Uterus (tissue), 4 donors: ENCODE measurements at places on chromosomes 11 and 22. TPM values are rescaled to one million over a fixed set of nuclear protein-coding genes. Genes with fewer than 3 reads are reported as not detected.

OR52L1 gene
- total RNA-seq = not detected

FAM89B gene
- 28.8 TPM for total RNA-seq

GRCh38 chr22:41560095-41560471 lies 727 bp upstream of the CSDC2 start:
- peaks cover 5% of the 10 kb centered on the region for H3K4me1 ChIP-seq
- H3K36me3 ChIP-seq = no peaks in the 10 kb centered on the region
- no peak for DNase-seq
- H3K27me3 ChIP-seq = no peaks in the 10 kb centered on the region

GRCh38 chr11:35013514-35014233 lies 97.3 kb downstream of the PDHX start:
- H3K27me3 ChIP-seq = no peaks in the 10 kb centered on the region
- peak overlapping the region; percentile 46 for H3K27ac ChIP-seq
- no peaks in the 10 kb centered on the region for H3K4me1 ChIP-seq
- no peaks in the 10 kb centered on the region for H3K36me3 ChIP-seq

MFRP gene
- not detected for total RNA-seq

TRIM6 gene
- total RNA-seq = 11.5 TPM

DNA sequence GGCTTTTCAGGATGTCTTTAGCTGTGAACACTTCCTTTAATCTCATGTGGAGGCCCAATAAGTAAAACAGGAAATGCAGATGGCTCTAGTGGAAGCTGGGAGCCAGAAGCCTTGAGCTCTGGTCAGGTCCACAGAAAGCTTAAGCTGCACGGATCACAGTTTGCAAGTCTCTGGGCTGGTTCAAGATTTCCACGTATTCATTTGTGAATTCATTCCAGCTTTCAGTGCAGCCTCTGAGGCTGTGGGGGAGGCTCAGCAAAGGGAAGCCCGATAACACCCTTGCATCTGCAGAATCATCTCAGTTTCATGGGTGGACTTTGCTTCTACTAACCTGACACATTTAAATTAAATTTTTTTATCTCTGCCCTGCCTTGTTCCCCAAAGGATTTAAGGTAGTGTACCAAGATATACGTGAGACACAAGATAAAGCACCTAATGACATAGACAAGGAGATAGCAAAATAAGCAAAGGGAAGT lies 65.6 kb downstream of the ISX start:
- DNase-seq = no peak
- no peak overlapping the region for H3K4me3 ChIP-seq
- H3K27ac ChIP-seq = no peak overlapping the region
- no peaks in the 10 kb centered on the region for H3K36me3 ChIP-seq
- H3K27me3 ChIP-seq = no peaks in the 10 kb centered on the region
- H3K4me1 ChIP-seq = no peaks in the 10 kb centered on the region

- H3K4me1 ChIP-seq = no peaks in the 10 kb centered on the region
- no peak overlapping the region for H3K4me3 ChIP-seq
- no peaks in the 10 kb centered on the region for H3K36me3 ChIP-seq
- H3K27me3 ChIP-seq = no peaks in the 10 kb centered on the region
- DNase-seq = no peak
- no peak overlapping the region for H3K27ac ChIP-seq
These were observed 449.3 kb downstream of the OPCML start for GRCh38 chr11:133082841-133083488.

GRCh38 chr11:57614234-57614772 lies 16.8 kb downstream of the SERPING1 start:
- H3K27ac ChIP-seq = no peak overlapping the region
- H3K4me1 ChIP-seq = no peaks in the 10 kb centered on the region
- no peak overlapping the region for H3K4me3 ChIP-seq
- no peaks in the 10 kb centered on the region for H3K36me3 ChIP-seq

GRCh38 chr11:59754859-59755700 lies at the start of gene STX3:
TSS of gene STX3 (plus strand) at chr11:59755376. CDS start at chr11:59755606, 230 bp downstream.
- peak within 1 kb of the TSS; percentile 56 for H3K4me3 ChIP-seq
- H3K27ac ChIP-seq = peak within 1 kb of the TSS; percentile 97
- H3K4me1 ChIP-seq = no peaks in the 10 kb centered on the region
- no peaks in the 10 kb centered on the region for H3K27me3 ChIP-seq
- no peaks in the 10 kb centered on the region for H3K36me3 ChIP-seq

DNA sequence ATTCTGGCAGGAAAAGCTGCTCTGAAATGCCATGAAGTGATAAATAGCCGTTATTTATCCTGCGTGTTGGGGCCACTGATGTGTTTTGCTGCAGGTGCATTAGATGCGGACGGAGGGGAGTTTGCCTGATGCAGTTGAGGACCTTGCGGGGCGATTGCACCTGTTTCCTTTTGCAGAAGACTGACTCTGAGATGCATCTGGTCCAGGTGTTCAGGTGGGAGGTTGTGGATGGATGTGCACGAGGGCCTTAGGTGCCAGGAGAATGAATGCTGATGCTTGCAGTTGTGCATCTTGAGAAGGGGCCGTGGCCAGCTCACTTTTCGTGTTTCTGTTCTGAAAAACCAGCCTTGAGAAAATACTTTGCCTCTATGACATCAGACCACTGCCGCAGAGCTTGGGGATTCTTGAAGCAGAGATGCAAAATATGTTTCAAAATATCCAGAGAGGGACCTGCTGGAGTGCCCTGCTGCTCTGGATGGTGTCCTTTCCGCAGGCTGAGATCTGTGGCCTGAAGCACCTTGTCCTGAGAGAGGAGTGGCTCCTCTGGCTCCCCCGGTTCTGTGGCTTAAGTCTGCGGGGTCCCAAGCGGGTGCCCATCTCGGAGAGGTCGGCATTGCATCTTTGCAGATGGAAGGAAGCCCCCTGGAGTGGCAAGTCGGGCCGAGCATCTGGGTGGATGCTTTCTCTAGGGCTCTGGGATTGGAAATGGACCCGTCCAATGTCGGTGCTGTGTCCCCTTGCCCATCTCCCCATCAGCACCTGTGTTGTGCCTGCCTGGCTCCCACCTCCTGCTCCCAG lies 1031.1 kb downstream of the TBC1D22A start:
- H3K27me3 ChIP-seq = no peaks in the 10 kb centered on the region
- no peak overlapping the region for H3K27ac ChIP-seq
- no peaks in the 10 kb centered on the region for H3K36me3 ChIP-seq
- no peaks in the 10 kb centered on the region for H3K4me1 ChIP-seq
- DNase-seq = no peak
- no peak overlapping the region for H3K4me3 ChIP-seq

DNA sequence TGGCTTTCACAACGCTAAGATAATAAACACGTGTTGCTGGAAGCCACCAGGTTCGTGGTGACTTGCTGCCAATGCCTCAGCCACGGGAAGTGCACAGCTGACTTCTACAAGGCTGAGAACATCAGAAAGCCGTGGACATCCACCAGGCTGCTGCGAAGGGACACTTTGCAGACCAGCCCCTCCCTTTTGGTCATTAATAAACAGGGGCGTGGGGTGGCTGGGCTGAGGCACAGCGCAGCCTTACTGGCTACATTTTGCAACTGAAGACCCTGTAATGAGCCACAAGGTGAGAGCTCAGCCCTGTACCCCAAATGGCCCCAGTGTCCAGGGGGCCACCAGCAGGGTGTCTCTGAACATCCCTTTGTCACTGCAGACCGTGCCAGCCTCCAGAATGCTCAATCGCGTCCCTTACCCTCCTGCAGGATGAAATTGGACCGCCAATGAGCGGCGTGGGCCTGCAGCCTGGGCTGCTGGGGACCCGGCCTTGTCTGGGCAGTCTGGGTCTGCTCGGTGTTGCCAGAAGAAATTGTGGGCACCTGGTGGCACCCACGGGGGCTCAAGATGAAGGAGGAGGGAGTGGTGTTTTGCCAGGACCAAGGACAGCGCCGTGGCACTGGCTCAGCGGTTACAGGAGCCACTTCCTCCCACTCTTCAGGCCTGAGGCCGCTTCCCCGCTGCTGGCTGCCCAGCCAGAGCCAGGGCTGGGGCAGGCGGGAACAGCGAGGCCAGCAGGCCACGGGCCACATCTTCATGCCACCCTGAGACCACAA lies 181.9 kb downstream of the CTTN start:
- no peaks in the 10 kb centered on the region for H3K4me1 ChIP-seq
- no peaks in the 10 kb centered on the region for H3K27me3 ChIP-seq
- DNase-seq = no peak
- no peaks in the 10 kb centered on the region for H3K36me3 ChIP-seq
- H3K27ac ChIP-seq = no peak overlapping the region
- H3K4me3 ChIP-seq = no peak overlapping the region

DNA sequence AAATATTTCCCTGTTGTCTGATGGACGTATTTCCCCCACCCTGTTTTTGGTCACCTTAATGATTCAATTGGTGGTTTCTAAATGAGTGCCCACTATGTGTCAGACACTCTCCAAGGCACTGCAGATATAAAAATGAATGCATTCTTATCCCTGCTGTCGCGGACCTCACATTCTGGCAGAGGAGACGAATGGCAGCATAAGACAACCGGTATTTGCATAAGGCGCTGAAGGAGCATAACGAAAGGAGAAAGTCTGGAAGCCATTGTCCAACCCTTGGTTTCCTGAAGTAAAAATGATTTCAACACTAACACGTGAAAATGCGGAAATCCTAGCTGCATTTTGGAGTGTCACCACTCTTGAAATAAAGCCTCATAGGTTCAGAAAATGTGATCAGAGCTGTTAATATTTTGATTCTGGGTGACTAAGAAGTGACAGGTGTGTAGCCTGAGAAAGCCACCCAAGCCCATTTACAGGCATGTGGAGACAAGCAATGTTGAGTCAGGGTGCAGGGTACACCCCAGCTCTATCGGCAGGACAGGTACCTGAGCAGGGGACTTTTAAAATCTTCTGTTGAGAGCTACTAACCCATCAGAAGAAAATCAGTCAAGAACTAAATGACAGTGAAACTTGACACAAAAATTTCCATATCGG lies 10.1 kb upstream of the GAB2 start:
- H3K4me1 ChIP-seq = no peaks in the 10 kb centered on the region
- no peak overlapping the region for H3K4me3 ChIP-seq
- no peaks in the 10 kb centered on the region for H3K27me3 ChIP-seq
- no peak for DNase-seq
- no peak overlapping the region for H3K27ac ChIP-seq

FOLR1 gene
- 22.0 TPM for total RNA-seq

INSC gene
- not detected for total RNA-seq

DNA sequence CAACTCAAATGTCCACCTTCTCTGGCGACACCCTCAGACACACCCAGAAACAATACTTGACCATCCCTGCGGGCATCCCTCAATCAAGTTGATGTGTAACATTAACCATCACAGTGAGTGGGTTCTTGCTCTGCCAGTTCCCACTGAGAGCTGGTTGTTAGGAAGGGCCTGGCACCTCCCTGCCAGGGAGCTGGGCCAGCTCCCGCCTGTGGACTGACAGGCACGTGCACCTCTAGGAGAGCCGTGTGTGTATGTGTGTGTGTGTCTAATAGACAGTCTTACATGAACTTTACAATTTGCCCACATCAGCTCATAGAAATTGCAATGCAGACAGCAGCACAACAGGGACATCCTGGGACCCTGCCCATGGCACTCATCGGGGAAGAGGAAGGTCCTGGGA lies 298.7 kb downstream of the SHANK2 start:
- no peak for DNase-seq
- no peaks in the 10 kb centered on the region for H3K4me1 ChIP-seq
- no peak overlapping the region for H3K27ac ChIP-seq
- no peak overlapping the region for H3K4me3 ChIP-seq
- H3K36me3 ChIP-seq = no peaks in the 10 kb centered on the region

WBP2NL gene
- 6.6 TPM for total RNA-seq

FIBIN gene
- 6.8 TPM for total RNA-seq

DNA sequence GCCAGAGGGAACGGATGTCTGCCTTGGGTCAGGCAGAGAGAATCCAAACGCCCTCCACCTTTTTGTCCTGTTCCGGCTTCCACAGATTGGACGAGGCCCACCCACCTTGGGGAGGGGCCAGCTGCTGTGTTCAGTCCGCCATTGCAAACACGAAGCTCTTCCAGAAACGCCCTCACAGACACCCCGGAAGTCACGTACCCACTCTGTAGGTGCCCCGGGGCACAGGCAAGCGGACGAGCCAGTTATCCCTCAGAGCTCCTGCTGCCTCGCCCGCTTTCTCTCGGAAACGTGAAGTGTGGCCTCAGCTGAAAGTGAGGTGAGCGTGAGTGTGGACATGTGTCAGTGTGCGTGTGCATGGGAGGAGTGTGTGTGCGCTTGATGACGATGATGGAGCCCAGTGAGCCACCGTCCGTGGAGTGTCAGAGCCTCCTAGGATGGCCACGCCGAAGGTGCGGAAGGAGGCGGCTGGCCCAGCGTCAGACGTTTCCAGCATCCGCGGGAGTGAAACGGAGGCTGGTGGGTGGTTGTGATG lies 869.2 kb downstream of the TBC1D22A start:
- no peaks in the 10 kb centered on the region for H3K4me1 ChIP-seq
- no peak overlapping the region for H3K4me3 ChIP-seq
- no peak overlapping the region for H3K27ac ChIP-seq
- H3K27me3 ChIP-seq = no peaks in the 10 kb centered on the region
